ENCODE measurements at places on chromosomes 3 and 15.

DNA sequence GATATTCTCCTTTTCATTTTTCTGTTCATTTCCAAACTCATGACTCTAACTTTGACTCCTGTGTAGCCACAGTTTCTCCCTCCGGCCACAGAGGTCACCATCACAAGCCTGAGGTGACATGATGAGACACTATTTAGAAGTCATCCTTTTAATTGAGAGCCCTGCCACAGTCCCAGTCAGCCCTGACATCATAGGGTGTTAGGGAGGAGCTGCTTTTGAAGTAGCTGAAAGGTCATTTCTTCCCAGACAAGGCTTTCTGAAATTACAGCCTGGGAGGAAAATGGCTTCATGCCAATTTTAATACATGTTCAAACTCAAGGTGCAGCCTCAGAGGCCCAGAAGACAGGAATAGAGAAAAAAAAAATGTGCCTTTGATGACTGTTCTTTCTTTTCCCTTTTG is 532.8 kb upstream of the TGFBR2 start:
- no peak for DNase-seq

DNA sequence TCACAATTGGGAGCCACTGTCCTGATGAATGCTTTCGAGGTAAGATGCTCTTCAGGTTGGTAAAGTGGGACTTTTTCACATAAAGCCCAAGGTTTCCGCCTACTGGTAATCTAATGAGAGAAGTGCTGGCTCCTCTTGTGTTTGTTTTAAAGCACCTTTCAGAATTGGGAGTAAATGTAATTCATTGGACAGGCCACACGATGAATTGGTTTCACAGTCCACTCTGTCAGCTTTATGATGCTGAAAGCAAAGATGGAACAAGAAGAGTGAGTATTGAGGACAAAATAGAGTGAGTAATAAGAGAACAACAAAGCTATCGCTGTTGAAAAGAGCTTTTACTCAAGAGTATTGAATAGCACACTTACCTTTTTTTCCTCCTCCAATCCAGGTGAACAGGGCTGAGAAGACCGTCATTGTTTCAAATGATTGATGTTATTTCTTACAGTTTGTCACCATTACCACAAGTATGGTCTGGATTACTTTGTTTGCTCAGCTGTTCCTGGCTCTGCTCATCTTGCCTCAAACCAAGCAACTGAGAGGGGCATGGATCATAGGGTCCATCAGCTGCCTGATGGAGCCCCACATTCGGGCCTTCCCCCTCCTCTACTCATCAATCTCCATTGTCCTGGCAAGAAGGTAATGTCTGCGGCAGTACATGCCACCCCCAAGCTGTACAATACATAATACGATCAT is 136.1 kb upstream of the CNTN4 start:
- no peak for DNase-seq

DNA sequence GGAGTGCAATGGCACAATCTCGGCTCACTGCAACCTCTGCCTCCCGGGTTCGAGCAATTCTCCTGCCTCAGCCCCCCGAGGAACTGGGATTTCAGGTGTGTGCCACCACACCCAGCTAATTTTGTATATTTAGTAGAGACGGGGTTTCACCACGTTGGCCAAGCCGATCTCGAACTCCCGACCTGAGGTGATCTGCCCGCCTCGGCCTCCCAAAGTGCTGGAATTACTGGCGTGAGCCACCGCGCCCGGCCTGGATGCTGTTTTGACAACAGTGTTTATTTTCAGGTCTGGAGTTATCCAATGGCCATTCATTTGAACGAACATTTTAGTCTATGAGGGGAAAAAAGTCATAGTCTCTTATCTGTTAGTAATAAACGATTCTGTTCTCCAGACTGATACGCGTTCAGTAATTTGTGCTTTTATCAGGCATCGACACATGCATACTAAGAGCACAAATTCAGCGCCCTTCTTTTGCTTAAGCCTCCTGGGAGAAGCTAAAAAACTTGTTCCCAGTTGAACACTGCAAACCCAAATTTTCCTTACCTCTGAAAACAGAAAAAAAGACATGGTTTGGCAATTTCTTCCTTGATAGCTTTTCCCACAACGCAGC is 1.3 kb downstream of the B3GALNT1 start:
- peak; percentile 59 for DNase-seq

- no peak for DNase-seq
Measured at GRCh38 chr3:45496555-45496954, 98.0 kb upstream of the LIMD1 start.

- DNase-seq = peak; percentile 91
Measured at GRCh38 chr3:47475570-47476329, at the start of gene SCAP. TSS of gene SCAP (minus strand) at chr3:47475941. CDS start at chr3:47442993, 32,948 bp downstream.

DNA sequence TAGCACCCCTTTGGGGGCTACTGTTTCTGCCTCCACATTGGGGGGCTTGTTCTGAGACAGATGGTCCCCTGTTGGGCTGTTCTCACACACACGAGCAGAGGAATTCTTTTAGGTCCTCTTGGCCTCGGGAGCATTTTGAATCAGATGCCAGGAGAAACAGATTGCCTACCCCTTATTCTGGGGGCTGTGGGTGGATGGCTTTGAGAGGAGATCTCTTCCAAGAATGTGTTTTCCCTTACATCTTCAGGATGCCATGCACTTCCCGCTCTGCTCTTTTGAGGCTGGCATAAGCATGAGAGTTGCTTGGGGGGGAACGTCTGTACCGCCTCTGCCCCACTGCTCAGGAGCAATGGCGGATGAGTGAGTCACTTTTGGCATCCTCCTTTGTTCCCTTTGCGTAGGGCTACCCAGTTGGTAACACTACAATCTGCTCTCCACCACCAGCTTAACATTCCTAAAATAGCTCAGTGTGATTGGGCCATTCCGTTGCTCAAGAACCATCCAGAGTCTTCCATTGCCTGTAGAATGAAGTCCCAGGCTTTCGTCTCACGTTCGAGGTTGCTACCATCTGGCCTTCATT is 154.4 kb downstream of the RPLP1 start:
- no peak for DNase-seq

- DNase-seq = no peak
Measured at GRCh38 chr3:27095553-27096222, 273.5 kb downstream of the NEK10 start.

- DNase-seq = no peak
Measured at GRCh38 chr3:160106905-160107861, 118.0 kb upstream of the C3orf80 start.

DNA sequence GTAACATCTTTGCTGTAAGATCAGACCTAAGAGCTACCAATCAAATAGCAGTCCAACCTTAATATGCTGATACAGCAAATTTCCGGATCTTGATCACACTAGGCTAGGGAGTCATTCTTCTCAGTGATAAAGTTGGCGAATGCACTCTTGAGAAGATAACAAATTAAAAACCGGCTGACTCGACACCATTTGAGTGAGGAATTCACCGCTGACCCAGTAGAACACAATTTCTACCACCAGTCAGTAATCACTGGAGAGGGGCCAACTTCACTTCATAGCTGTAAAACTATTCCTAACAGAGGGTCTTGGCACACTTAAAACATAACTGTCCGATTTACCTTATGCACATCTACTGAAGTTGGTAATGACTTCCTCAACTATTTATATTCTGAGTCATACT is 47.2 kb downstream of the MEIS2 start:
- DNase-seq = no peak

- DNase-seq = no peak
Measured at GRCh38 chr3:197317250-197317963, 19.0 kb upstream of the DLG1 start.

- peak; percentile 51 for DNase-seq
Measured at GRCh38 chr3:114902691-114903101, 244.4 kb downstream of the ZBTB20 start.

- no peak for DNase-seq
Measured at GRCh38 chr3:42780398-42780797, 7.3 kb upstream of the CCDC13 start.

DNA sequence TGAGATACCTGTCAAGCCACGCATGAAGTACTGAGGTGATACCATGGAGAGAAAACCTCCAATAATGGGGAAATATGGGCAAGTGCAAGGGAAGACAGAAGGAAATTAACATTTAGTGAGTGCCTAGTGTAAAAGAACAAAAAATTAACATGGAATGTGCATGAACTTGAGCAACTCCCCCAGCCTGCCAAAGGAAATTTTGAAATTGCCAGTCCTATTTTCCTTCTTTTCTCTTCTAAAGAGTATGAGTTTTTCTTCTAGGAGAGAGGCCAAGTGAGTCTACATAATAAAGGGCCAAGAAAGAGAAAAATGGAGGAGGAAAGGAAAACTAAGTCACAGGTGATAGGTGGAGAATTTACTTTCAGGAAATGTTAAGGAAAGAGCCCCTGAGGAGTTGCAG is 602.4 kb upstream of the MDFIC2 start:
- no peak for DNase-seq

- no peak for DNase-seq
Measured at GRCh38 chr3:71110385-71111222, 472.9 kb downstream of the FOXP1 start.

- DNase-seq = no peak
Measured at GRCh38 chr15:34796847-34797435, 1.6 kb upstream of the ACTC1 start.

DNA sequence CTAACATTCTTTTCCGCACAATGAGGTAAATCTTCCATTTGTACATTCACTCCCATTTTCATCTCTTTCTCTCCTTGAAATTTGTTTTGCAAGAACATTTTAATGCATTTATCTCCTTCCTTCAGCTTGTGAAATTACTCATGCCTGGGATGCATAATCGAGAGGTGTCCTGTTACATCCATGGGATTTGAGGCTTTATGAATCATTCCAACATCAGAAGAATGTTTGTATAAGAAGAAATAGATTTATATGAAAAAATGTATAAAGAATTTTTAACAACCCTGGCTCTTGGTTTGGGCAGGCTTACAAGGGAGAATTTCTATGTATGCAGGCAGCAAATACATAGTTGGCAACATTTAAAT is 93.2 kb upstream of the MBNL1 start:
- no peak for DNase-seq

GRCh38 chr3:188152660-188153436 is 1.1 kb upstream of the LPP start:
- DNase-seq = peak; percentile 19

- DNase-seq = no peak
Measured at GRCh38 chr3:126114443-126115386, 30.8 kb upstream of the SLC41A3 start.

DNA sequence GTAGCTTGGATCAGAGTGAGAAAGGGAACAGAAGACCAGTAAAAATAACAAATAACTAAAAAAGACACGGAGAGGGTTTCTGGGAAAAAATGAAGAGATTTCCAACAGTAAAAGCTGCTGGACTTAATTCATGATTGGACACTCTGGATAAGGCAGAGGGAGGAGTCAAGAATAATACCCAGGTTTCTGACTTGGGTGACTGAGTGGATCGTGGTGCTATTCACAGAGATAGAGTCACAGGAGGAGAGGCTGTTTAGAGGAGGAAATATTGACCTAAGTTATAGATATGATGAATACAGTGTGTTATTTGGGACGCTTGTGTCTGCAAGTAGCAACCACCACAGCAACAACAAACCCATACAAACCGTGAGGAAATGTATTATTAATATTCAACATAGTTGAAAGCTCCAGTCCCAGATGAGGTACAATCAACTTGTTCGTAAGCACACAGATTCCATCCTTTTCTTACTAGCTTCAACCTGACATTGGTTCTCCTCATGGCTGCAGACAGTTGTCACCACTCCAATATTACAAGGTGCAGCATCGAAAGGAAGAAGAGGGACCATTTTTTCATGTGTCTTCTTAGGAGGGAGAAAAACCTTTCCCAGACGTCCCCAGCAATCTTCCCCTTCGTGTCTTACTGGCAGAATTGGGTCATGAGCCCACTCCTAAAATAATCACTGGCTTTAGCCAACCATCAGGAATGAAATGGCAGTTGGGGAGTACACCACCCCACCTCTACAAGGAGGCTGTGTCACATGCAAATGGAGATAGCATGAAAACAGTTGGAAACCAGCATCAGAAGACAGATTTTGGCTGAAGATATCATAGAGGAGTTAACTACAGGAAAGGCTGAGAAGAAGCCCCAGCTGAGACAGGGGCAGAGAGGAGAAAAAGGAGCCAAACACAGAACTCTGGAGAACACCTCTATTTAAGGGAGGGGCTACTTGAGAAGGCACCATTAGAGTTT is 387.8 kb downstream of the SHQ1 start:
- peak; percentile 97 for DNase-seq

- no peak for DNase-seq
Measured at GRCh38 chr3:140906785-140907184, 34.9 kb upstream of the SLC25A36 start.

DNA sequence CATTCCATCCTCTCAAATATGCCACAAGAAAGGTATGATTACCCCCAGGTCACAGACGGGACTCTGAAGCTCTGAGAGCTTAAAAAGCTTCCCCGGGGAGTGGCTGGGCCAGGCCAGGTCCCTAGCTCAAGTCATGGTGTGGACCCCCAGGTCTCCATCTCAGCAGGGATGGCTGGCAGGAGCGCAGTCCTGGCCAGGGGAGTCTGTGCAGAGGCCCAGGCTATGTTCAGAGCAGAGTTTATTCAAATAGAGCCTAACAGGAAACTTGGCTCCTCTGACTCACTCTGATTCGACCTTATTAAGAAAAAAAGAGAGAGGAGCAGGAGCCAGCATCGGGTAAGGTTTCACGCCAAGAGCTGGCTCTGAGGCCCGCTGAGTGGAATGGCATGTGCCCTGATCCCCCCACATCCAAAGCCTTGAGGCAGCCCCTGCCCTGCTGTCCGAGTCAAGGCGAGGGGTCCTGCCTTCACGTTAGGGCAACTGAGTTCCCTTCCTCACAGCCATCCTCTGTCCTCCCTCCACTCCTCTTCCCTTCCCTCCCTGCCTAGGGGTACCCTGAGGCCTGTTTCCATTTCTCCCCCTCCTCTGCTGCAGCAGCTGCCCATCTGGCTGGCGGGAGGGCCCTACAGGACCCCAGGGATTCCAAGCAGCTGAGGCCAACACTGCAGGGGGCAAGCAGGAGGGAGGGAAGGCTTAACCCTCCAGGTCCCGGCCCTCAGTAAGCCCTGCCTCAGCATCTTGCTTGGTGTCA is 1.9 kb upstream of the LOXL1 start:
- DNase-seq = no peak

GRCh38 chr3:193890016-193890897 is 245.7 kb upstream of the HES1 start:
- DNase-seq = no peak

GRCh38 chr15:101542306-101543025 is 53.0 kb upstream of the PCSK6 start:
- no peak for DNase-seq

- DNase-seq = no peak
Measured at GRCh38 chr3:57923752-57924151, 84.5 kb upstream of the FLNB start.

DNA sequence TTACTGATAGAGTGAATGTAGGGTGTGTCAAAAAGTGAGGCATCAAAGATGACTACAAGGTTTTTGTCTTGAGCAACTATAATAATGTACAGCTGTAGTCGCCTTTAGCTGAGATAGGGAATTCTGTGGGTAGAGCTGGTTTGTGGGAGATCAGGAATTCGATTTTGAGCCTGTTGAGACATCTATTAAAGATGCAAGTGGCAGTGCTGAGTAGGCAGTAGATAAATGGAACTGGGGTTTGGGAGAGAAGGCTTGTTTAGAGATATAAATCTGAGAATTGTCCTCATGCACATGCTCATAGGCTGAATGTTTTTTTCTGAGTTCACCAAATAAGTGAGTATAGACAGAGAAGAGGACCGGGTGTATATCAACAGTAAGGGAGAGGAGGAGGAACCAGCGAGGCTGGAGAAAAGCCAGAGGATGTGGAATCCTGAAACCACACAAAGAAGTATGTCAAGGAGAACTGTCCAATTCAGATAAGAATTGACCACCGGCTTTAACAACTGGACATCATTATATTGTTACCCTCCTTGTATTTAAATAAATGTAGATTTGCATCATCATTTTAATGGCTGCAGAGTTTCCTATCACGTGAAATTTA is 146.0 kb upstream of the TNIK start:
- peak; percentile 8 for DNase-seq
